ENCODE measurements at places on chromosomes 13 and 19. TPM values are rescaled to one million over a fixed set of nuclear protein-coding genes. Genes with fewer than 3 reads are reported as not detected.

GRCh38 chr19:39936020-39936419 lies 1.6 kb upstream of the FCGBP start:
- peaks cover 50% of the 10 kb centered on the region for H3K4me1 ChIP-seq
- H3K27me3 ChIP-seq, result no peaks in the 10 kb centered on the region
- DNase-seq, result no peak
- H3K27ac ChIP-seq, result peak overlapping the region; percentile 9

DNA sequence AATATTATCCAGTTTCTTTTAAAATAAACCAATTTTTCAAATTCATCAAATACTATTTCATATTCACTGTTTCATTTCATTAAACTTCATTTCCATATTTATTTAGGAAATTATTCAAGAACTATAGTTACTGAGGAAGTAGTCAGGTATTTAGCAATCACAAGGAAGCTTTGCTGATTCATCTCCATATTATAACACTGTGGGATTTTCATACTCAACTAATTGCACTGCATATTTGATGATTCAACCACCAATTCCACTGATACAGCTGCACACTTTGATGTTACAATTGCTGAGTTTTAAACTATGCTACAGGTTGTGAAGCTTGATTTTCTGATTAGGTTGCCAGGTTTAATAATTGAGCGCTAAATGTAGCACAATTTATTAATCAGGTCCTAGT lies 556.8 kb upstream of the SLITRK1 start:
- no peak overlapping the region for H3K27ac ChIP-seq
- no peak for DNase-seq
- H3K4me3 ChIP-seq, result no peak overlapping the region
- H3K27me3 ChIP-seq, result no peaks in the 10 kb centered on the region
- H3K4me1 ChIP-seq, result no peaks in the 10 kb centered on the region

NLRP5 gene
- not detected for total RNA-seq

- no peaks in the 10 kb centered on the region for H3K27me3 ChIP-seq
- no peaks in the 10 kb centered on the region for H3K36me3 ChIP-seq
- H3K4me3 ChIP-seq, result peak overlapping the region; percentile 50
- H3K4me1 ChIP-seq, result peaks cover 69% of the 10 kb centered on the region
Measured at GRCh38 chr19:43470288-43470687, 4.9 kb upstream of the LYPD3 start.

ZNF17 gene
- 12.0 TPM for total RNA-seq

- peaks cover 10% of the 10 kb centered on the region for H3K4me1 ChIP-seq
- H3K27ac ChIP-seq, result no peak overlapping the region
- H3K4me3 ChIP-seq, result no peak overlapping the region
Measured at GRCh38 chr19:29798774-29799497, 12.9 kb upstream of the CCNE1 start.

CXCL17 gene
- not detected for total RNA-seq

DNA sequence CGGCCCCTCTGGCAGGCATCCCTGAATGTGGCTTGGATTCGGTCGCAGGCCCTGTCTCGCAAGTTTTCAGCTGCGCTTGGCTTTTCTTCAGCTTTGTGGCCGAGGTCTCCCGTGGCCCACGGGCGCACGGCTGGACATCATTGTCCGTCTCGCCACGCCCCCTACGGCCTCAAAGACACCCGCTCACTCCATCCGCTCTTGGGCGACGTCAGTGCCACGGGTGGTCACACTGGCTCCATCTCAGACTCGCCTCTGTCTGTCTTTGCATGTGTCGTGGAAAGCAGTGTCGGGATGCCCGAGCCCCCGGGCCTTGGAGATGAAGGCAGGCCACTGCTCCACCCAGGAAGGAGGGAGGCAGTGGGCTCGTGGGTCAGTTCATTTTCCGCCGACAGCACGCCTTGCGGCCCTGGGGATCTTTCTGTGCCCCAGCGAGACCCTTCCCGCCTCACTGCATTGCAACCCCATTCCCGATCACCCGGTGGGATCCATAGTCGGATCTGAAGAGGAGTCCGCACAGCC lies 51.0 kb downstream of the ZNF146 start:
- H3K4me3 ChIP-seq, result no peak overlapping the region
- H3K36me3 ChIP-seq, result peaks cover 19% of the 10 kb centered on the region
- H3K27ac ChIP-seq, result no peak overlapping the region
- H3K4me1 ChIP-seq, result no peaks in the 10 kb centered on the region
- no peaks in the 10 kb centered on the region for H3K27me3 ChIP-seq

DNA sequence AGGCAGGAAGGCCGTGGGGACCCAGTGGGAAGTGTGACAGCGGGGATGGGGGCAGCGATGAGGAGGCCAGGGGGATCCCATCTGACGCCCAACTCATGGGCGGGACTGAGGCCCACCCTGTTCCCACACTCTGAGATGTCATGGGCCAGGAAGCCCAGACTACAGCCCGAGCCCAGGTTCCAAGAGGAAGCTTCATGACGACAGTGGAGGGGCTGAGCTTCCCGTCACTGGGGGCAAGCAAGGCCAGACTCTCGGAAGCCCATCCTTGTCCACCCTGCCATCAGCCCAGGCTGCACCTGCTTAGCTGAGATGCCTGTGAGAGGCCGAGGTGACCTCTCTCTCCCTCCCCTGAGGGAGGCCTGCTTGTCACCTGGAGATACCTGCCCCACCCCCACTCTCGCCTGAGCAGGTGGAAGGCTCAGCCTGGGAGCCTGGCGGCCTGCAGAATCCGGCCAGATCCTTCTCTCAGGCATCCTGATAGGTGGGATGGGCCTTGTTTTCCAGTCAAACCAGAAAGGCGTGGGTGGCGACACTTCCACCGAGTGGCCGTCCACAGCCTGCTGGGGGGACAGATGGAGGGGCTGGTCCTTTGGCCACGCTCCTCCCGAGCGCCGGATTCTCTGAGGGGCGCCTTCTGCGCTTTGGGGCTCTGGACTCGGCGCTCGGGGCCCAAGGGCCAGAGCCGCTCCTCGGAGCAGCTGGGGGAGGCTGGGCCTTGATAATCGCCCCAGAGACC lies 4.8 kb downstream of the ZBTB7A start:
- peak overlapping the region; percentile 46 for H3K27ac ChIP-seq
- no peak for DNase-seq
- peaks cover 26% of the 10 kb centered on the region for H3K4me1 ChIP-seq
- H3K27me3 ChIP-seq, result no peaks in the 10 kb centered on the region
- H3K4me3 ChIP-seq, result peak overlapping the region; percentile 93
- H3K36me3 ChIP-seq, result peaks cover 4% of the 10 kb centered on the region

DNA sequence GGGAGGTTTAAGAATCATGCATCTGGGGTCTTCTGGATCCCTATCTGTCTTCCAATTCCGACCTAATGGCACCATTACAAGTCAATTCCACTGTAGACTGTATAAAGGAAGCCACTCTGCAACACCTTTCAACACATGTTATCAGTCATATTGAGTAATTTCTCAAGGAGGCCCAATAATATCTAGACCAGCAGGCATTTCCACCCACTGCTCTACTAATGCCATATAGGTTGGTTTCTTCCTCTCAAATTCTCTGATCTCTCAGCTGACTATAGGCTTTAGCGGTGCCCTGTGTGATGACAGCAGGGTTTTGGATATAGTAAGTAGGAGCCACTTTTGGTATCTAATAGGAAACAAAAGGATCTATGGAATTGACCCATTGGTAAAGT lies 12.4 kb upstream of the ITM2B start:
- no peaks in the 10 kb centered on the region for H3K27me3 ChIP-seq
- H3K36me3 ChIP-seq, result peaks cover 10% of the 10 kb centered on the region
- peak; percentile 30 for DNase-seq
- peak overlapping the region; percentile 38 for H3K27ac ChIP-seq
- H3K4me3 ChIP-seq, result peak overlapping the region; percentile 81

DNA sequence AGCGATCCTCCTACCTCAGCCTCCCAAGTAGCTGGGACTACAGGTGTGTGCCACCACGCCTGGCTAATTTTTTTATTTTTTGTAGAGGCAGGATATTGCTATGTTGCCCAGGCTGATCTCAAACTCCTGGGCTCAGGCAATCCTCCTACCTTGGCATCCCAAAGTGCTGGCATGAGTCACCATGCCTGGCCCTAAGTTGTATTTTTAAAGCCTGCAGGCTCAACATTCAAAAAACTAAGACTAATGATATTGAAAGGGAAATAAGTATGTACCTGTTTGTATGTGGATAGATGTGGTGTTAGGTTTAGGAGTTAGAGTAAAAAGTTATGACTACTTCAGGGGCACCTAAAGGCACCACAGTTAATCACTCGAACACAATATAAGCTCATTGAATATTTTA lies 5.4 kb upstream of the IPO5 start:
- H3K4me1 ChIP-seq, result peaks cover 6% of the 10 kb centered on the region
- H3K27me3 ChIP-seq, result no peaks in the 10 kb centered on the region

ZNF724 gene
- 15.4 TPM for total RNA-seq

DNA sequence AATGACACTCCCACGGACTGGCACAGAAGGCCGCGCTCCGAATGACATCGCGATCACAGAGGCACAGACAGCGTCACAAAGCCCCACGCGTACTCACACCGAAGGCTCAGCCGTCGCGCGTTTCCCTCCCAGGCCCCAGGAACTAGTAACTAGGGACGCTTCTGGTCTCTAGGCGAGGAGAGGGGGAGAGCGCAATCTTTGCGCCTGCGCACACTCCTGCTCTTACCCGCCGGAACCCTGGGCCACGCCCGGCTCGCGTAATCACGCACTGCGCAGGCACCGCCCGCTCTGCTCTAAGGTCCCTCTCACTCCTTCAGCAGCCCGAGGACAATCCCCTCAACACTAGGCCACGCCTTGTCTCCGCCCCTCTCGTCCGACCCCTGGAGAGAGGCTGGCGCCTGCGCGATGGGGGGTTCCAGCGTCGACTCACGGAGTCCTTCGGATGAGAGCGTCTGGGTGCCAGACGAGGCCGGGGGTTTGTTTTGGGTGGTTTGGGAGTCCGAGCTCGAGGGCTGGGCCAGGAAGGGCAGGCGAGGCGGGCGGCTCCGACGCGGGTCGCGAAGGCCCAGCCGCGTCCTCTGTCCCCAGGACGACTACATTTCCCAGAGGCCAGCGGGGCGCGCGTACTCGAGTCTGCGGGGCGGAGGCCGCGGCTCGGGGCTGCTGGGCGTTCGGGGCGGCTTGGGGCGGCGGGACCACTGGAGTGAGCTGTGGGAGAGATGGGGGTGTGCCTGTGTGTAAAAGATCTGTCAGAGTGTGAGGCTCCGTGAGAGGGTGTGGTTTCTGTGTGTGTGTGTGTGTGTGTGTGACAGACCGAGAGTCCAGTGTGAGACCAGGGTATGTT lies at the start of gene ZNF471:
TSS of gene ZNF471 (plus strand) at position 410 of the 844 bp plus-strand sequence. CDS start 3,717 bp downstream, outside the sequence.
- peaks cover 16% of the 10 kb centered on the region for H3K36me3 ChIP-seq
- peak; percentile 89 for DNase-seq
- peaks cover 5% of the 10 kb centered on the region for H3K4me1 ChIP-seq

GRCh38 chr13:95406176-95406575 lies 104.9 kb upstream of the ABCC4 start:
- H3K27me3 ChIP-seq, result no peaks in the 10 kb centered on the region
- no peak for DNase-seq
- no peak overlapping the region for H3K27ac ChIP-seq
- H3K4me3 ChIP-seq, result no peak overlapping the region
- no peaks in the 10 kb centered on the region for H3K36me3 ChIP-seq

- H3K4me3 ChIP-seq, result no peak overlapping the region
- H3K36me3 ChIP-seq, result peaks cover 1% of the 10 kb centered on the region
- no peak for DNase-seq
- peaks cover under 1% of the 10 kb centered on the region for H3K4me1 ChIP-seq
Measured at GRCh38 chr13:23690668-23691067, 120.5 kb downstream of the TNFRSF19 start.

CCNE1 gene
- 41.9 TPM for total RNA-seq

GRCh38 chr19:867301-867793 lies 7.9 kb downstream of the CFD start:
- H3K36me3 ChIP-seq, result peaks cover 4% of the 10 kb centered on the region
- no peak overlapping the region for H3K4me3 ChIP-seq

STOML3 gene
- total RNA-seq, result not detected

TNFAIP8L1 gene
- 22.1 TPM for total RNA-seq

ZNF471 gene
- total RNA-seq, result 0.76 TPM

KCNJ14 gene
- 3.2 TPM for total RNA-seq

SHISA2 gene
- total RNA-seq, result 0.19 TPM

ANGPTL4 gene
- total RNA-seq, result 5.0 TPM

GRCh38 chr13:113216254-113217048 lies 7.0 kb downstream of the CUL4A start:
- no peak for DNase-seq
- peaks cover 13% of the 10 kb centered on the region for H3K4me1 ChIP-seq
- no peaks in the 10 kb centered on the region for H3K27me3 ChIP-seq

- no peak overlapping the region for H3K4me3 ChIP-seq
- no peak for DNase-seq
- H3K27me3 ChIP-seq, result peaks cover 1% of the 10 kb centered on the region
- H3K36me3 ChIP-seq, result no peaks in the 10 kb centered on the region
- H3K27ac ChIP-seq, result no peak overlapping the region
- H3K4me1 ChIP-seq, result no peaks in the 10 kb centered on the region
Measured at GRCh38 chr13:96080676-96081075, 9.2 kb upstream of the HS6ST3 start.
